ENCODE measurements at places on chromosomes 12 and 14.

DNA sequence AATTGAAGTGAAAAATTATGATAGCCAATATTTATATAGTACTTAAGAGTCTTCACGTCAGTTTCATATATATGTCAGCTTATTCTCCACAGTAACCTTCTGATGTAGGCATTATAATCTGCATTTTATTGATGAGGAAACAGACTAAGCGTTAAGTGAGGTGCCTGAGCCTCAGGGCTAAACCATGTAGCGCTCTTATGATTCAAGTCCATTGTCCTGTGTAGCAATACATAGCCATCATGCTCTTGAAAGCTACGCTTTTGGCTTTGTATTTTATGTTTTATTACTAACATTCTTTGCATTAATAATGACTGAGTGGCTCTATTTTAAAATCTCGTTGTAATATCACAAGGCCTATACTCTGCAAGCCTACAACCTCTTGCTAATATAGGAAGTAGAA, 79.0 kb downstream of the ANO6 start:
- no peak for DNase-seq

- no peak for DNase-seq
These were observed 267.4 kb downstream of the ADAMTS20 start for GRCh38 chr12:43284486-43285158.

- no peak for DNase-seq
These were observed 45.7 kb upstream of the TRHDE start for GRCh38 chr12:72226510-72226909.

DNA sequence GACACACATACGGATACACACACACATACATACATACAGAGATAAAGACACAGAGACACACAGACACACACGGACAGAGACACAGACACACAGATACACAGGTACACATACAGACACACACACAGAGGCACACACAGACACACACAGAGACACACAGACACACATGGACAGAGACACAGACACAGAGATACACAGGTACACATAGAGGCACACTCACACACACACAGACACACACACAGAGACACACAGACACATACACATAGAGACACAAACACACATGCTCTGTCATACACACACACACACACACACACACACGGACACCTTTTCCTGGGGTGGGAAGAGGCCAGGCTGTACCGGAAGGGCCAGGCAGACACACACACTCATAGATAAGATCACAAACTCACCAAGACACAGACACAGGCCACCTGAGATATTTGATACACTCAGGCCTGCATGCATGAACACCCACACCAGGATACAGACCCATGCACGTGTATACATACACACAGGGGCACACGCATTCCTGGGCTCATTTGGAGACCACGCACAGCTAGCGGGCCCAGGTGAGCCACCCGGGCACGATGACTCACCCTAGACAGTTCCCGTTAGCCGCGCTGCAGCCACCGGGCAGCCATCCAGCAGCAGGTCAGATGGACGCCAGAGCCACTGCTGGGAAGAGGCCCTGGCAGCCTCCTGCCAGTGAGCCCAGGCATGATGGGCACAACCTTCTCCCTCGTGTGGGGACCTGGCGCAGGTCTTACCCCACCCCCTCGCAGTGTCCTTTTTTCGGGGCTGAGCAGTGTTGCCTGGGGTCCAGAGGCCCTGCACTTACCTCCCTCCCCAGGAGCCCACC, 1.8 kb upstream of the AHNAK2 start:
- no peak for DNase-seq

- peak; percentile 43 for DNase-seq
These were observed 764 bp upstream of the SPTB start for GRCh38 chr14:64880221-64881121.

DNA sequence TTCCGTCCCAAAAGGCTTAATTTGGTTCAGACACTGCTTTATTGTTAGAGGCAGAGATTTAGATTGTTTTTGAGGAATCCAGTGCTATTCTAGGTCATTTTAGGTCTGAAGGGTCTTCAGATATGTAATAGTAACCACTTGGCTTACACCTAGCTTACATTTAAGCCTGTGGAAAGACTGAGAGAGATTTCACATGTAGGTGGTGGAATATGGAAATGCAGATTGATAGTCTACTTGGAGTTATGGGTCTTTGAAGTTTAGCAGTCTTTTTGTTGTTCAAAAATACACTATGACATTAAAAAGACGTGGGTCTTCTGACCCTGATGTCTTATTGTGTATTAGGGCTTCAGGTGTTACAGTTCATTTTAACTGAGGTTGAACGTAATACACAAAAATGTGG, 51.4 kb upstream of the CCT2 start:
- no peak for DNase-seq

- DNase-seq: no peak
These were observed 131.8 kb downstream of the NEDD1 start for GRCh38 chr12:97038834-97039233.

- DNase-seq: no peak
These were observed 37.1 kb downstream of the CMAS start for GRCh38 chr12:22083167-22083566.

- no peak for DNase-seq
These were observed 2.6 kb downstream of the EEF1AKMT3 start for GRCh38 chr12:57775044-57775443.

DNA sequence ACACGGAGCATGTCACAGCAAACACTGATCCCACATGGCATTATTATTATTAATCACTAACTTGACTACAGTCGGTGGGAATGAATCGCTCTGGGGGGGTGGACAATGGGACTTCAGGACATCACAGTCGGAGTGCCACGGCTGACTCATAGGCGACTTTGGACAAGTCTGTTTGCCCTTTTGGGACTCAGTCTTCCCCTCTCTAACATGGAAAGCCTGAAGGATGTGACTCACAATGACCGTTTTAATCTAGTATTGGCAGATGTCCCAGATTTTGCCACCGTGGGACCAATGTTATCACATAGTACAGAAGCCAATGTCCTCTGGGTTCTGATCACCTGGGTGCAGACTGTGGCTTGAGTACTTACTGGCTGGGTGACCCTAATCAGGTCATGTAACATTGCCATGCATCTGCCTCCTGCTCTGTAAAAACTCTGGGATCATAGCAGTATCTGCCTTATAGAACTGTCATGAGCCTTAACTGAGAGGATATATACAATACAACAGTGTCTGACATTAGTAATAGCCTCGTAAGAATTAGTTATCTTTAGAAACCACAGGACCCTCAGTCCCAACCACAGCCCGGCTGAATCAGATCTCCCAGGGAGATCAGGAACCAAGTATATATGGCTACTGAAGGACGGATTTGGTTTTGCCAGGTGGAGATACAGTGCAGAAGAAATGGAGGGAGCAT, 362.6 kb downstream of the BCL11B start:
- DNase-seq: no peak

GRCh38 chr12:64082116-64082515, 140.0 kb downstream of the KICS2 start:
- no peak for DNase-seq

GRCh38 chr12:1466481-1467154, 127.8 kb downstream of the FBXL14 start:
- no peak for DNase-seq

- no peak for DNase-seq
These were observed 398.4 kb downstream of the NUAK1 start for GRCh38 chr12:105740369-105740768.

GRCh38 chr12:51942056-51942455, 9.4 kb upstream of the ACVR1B start:
- DNase-seq: no peak

DNA sequence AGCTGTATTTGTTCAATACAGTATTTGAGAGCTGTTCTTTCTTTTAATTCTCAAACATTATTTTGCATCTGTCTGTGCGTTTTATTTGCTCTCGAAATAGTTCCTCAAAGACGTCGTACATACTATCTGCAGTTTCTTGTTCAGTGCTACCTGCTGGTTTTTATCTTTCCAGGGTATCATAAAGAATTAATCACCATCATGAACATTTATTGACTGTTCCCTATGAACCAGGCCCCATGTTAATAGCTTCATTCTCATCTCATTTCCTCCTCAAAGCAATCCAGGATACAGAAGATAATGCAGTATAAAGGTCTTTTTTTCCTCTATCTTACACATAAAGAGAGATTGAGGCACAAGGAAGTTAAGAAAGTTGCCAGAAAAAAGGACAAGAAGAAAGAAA, 211.8 kb downstream of the DACT1 start:
- DNase-seq: no peak

- DNase-seq: no peak
These were observed 124.3 kb downstream of the FBXL14 start for GRCh38 chr12:1470051-1470450.

GRCh38 chr12:116319898-116320621, 42.6 kb upstream of the MED13L start:
- peak; percentile 20 for DNase-seq

DNA sequence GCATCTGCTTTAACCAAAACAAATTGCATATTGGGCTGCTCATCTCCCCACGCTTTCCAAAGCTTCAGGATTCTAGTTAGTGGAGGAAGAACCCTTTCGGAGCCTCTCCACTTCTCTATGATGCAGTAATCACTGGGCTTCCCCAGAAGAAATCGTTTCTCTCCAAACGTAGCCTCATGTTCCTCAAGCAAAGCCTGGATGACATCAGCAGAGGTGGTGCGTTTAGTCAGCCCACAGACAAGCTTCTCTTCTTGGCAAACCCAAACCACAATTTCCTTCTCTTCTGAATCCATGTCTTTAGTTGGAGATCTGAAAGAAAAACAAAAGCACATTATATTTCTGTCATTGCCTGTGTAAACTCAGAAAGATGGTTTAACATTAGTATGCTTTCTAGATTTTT, 30.6 kb downstream of the RASSF9 start:
- no peak for DNase-seq

DNA sequence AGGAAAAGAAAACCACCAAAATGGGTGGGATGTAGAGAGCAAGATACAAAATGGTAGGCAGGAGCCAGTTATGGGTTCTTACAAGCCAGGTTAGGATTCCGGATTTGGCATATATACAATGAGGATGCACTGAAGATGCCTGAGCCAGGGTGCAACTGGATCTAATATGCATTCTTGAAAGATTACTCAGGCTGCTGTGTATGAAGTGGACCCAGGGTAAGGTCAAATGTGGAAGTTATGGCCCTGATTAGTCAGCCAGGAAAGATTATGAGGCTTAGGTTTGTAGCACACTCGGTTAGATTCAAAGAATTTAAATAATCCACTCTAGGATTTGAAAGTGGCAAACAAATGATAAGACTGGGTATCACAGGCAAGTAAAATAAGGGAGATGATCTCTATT, 1750.7 kb upstream of the FLRT2 start:
- no peak for DNase-seq

GRCh38 chr12:89789862-89790261, 81.2 kb upstream of the ATP2B1 start:
- no peak for DNase-seq

DNA sequence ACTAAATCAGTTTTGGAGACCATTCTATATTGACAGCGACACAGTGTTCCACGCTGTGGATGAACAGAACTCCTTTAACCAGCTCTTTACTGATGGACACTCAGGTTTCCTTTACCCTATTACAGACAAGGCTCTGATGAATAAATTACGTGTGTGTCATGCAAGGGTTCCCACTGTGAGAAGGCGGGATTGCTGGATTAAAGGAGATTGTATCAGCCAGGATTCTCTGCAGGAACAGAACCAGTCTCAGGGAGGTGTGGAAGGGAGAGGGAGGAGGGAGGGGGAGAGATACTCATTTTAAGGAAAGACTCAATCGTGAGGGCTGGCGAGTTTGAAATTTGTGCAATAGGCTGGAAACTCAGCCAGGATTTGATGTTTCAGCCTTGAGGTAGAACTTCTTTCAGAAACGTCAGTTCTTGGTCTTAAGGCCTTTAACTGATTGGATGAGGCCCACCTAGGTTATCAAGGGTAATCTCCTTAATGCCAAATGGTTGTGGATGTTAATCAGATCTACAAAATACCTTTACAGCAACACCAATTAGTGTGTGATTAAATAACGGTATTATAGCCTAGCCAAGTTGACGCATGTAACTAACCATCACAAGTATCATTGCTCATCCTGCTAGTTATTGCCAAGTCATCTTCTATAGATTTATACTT, 104.0 kb downstream of the GCH1 start:
- no peak for DNase-seq

GRCh38 chr12:32033406-32033805, 73.2 kb upstream of the BICD1 start:
- DNase-seq: no peak

Measured in stimulated activated CD4-positive, alpha-beta T cell treated with anti-CD3 and anti-CD28 coated beads, Interleukin-12 subunit alpha, Interleukin-12 subunit beta, amount 100 ng/mL, for 48 hours (primary cell).